Cardiac septum (tissue), 1 donor: ENCODE measurements at places on chromosomes 3 and 15. TPM values are rescaled to one million over a fixed set of nuclear protein-coding genes. Genes with fewer than 3 reads are reported as not detected.

Gene DLEC1
- 0.22 TPM for total RNA-seq

Gene GPR149
- not detected for total RNA-seq

Gene SLC28A2
- total RNA-seq = not detected

Gene C15orf40
- 8.5 TPM for total RNA-seq

Gene ANKUB1
- not detected for total RNA-seq

Gene WNT7A
- not detected for total RNA-seq

Gene GHSR
- not detected for total RNA-seq

Gene TRIP4
- total RNA-seq = 16.0 TPM

Gene CELSR3
- 0.22 TPM for total RNA-seq

Gene RASGRF1
- total RNA-seq = 0.11 TPM
